ENCODE measurements at places on chromosomes 5 and 9. TPM values are rescaled to one million over a fixed set of nuclear protein-coding genes. Genes with fewer than 3 reads are reported as not detected.

- DNase-seq = peak; percentile 81
Measured at GRCh38 chr5:93583768-93584595, 960 bp downstream of the NR2F1 start.

Gene MOB3B
- total RNA-seq = 1.8 TPM

Gene TMEM252
- not detected for total RNA-seq

DNA sequence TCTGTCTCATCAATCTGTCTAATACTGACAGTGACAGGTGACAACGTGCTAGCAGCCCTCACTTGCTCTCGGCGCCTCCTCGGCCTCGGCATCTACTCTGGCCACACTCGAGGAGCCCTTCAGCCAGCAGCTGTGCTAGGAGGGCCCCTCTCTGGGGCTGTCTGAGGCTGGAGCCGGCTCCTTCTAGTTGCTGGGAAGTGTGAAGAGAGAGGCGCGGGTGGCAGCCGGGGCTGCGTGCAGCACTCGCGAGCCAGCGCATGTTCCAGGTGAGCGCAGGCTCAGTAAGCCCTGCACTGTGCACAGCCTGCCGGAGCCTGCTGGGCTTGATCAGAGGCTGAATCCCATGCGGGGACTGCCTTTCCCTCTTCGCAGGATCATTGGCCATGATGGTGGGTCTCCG lies 330.7 kb downstream of the CDH10 start:
- no peak for DNase-seq

Gene BASP1
- total RNA-seq = 832 TPM

All from glutamatergic neuron (in vitro differentiated cells).